ENCODE measurements at places on chromosomes 3 and 15.

DNA sequence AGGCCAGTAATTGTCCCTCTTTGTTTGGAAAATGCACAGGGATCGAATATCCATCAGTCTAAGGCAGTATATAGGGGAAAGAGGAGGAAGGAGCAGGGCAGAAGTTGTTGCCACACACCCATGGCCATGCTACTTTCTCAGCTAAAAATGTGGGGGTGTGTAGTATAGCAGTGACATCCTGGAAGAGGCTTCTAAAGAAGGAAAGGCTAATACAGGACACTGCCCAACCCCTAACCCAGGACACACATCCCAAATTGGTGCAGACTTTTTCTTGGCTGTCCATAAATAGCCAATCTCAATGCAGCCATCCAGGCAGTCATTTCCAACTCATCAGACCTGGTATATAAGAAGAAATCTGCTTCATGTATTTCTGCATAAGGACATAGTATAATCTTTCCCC lies 33.1 kb upstream of the LRRN1 start:
- no peak for DNase-seq

- no peak for DNase-seq
These were observed 618.6 kb downstream of the NAALADL2 start for GRCh38 chr3:175477651-175478224.

DNA sequence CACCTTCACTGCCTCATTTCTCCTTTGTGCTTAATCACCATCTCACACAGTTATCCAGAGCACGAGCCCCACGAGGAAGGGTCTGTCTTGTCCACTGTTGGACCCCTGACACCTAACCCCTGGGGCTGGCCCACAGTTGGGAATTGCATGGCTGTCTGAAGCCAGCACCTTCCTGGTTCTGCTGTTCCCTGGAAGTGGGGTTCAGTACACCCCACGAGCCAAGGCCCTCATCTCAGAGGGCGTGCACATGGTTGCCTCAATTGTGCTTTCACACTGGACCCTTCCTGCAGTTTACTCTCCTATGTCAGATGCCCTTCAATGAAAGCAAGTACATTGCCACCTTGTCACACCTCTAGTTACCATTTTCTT lies 30.7 kb downstream of the BTD start:
- DNase-seq = no peak

DNA sequence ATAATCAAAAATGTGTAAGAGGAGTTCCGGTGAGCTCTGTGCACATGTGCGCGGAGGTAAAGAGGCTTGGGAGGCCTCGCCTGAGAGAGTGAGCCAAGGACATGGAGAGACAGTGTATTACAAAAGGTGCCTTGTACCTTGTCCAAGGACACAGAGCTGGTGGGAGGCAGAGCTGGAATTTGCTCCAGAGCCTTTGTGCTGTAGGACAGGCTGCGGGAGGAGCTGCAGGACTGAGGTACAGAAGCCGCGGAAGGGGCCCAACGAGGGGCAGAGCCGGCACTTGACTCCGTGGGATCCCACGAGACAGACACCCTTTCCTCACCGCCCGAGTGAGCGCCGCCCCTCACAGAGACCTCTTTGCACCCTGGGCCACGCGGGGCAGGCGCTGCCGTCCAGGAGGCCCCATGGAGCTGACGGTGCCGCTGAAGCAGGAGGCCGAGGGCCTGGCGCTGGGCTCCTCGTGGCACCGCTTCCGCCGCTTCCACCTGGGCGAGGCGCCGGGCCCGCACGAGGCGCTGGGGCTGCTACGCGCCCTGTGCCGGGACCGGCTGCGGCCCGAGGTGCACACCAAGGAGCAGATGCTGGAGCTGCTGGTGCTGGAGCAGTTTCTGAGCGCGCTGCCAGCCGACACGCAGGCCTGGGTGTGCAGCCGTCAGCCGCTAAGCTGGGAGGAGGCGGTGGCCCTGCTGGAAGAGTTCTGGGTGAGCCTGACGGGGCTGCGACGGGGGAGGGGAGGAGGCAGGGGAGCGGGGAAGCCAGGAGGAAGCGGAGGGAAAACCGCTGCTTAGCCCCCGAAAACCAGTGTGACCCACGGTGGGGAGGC lies 68.7 kb downstream of the SLTM start:
- peak; percentile 38 for DNase-seq

- no peak for DNase-seq
These were observed 16.0 kb downstream of the TRAIP start for GRCh38 chr3:49840388-49840787.

Data from activated naive CD4-positive, alpha-beta T cell treated with anti-CD3 and anti-CD28 coated beads, Interleukin-2, amount 10 ng/mL, durations not matched to agents 7 days and 5 days (primary cell).